ENCODE measurements at places on chromosomes 2 and 18. TPM values are rescaled to one million over a fixed set of nuclear protein-coding genes. Genes with fewer than 3 reads are reported as not detected.

GRCh38 chr2:227821043-227821942 lies 7.7 kb downstream of the CCL20 start:
- DNase-seq: no peak

GRCh38 chr2:126658905-126659561 lies 3.1 kb downstream of the GYPC start:
- DNase-seq: no peak

Gene NCOA1
- 135 TPM for polyA plus RNA-seq

DNA sequence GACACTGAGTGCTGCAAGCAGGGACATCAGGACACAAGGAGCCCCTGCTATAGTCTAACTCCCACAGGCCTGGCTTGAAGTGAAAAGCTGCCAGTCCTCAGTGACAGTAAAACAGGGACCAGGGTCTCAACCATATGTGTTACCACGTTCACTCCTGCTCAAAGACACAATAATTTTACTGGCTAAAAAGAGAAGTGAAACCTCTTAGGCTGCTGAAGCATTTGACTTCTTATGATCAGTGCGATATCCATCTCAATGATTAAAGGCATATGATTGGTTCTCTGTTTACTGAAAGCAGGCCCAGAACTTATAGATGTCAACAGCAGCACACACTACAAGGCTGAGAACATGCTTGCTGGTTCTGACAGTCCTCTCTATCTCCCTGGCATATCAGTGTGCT lies 129.8 kb upstream of the LMAN1 start:
- no peak for DNase-seq

Gene PHLPP1
- polyA plus RNA-seq: 6.3 TPM

Data from muscle of back (tissue), 13 donors.